ENCODE measurements at places on chromosomes 7 and 10. TPM values are rescaled to one million over a fixed set of nuclear protein-coding genes. Genes with fewer than 3 reads are reported as not detected.

DNA sequence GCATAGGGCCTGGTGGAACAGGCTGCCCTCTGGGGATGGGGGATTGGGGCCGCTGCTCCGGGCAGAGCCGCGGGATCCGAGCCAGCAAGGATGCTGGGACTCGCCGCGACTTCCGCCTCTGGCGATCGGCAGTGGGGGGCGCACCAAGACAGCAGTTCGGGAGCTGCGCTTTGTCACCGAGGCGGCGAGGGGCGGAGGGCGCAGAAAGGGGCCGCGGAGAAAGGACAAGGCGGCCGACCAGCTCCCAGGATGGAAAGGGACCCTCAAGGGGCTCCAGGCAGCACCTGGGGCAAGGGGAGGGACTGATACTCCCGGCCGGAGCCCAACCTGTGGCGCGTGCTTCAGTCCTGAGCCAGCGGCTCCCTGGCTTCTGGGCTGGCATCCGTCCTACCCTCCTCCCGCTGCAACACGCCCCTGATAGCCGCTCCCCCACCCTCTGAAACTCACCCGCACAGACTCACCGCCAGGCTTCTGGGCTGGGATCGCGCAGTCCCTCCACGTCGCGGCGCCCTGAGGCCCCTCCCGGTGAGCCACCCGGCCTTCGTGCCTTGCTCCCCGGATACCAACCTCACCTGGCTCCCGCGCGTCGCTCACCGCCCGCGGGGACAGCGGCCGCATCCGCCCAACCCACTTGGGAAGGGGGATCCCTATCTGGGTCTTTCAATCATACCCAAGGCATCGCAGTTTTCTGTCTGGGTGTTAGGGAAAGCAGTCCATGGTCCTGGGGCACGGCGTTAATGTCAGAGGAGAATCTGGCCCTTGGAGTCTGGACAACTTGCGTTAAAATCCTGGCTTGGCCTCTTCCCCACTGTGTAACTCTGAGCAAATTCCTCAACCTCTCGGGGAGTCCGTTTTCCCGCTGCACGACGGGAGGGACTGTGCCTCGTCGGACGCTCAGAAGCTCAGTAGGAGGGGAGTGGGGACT is 7.0 kb upstream of the EVX1 start:
- no peak for DNase-seq

DNA sequence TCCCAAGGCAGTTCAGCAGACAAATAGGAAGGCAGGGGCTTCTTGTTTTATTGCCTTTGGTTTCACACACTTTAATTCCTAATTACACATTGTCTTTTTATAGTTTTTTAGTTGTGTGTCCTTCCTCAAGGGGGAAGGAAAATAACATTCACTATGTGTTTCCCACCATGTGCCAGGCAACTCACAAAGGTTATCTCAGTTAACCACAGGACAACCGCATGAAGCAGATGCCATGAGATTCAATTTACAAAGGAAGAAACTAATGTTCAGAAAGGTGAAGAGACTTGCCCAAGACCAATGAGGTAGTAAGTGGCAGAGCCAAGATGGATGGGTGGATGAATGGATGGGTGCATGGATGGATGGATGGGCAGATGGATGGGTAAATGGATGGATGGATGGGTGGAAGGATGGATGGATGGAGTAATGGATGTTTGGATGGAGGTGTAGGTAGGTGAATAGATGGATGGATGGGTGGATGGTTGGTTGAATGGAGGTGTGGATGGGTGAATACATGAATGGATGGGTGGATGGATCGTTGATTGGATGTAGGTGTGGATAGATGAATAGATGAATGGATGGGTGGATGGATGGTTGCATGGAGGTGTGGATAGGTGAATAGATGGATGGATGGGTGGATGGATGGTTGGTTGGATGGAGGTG is 77.9 kb downstream of the ARHGAP22 start:
- DNase-seq, result no peak

RAMP3 gene
- not detected for total RNA-seq

ARHGEF5 gene
- total RNA-seq, result 11.4 TPM

CDH23 gene
- total RNA-seq, result 0.74 TPM

GRCh38 chr10:88764110-88764509 is 4.3 kb downstream of the LIPN start:
- DNase-seq, result no peak

- DNase-seq, result peak; percentile 29
These were observed 783 bp downstream of the ANLN start for GRCh38 chr7:36390199-36391090.

FAM25C gene
- not detected for total RNA-seq

All from CD8-positive, alpha-beta memory T cell (primary cell).